Activated CD8-positive, alpha-beta memory T cell treated with anti-CD3 and anti-CD28 coated beads for 1 hour (primary cell): ENCODE measurements at places on chromosomes 4 and X.

- DNase-seq = no peak
These were observed 55.5 kb downstream of the PJA1 start for GRCh38 chrX:69109706-69110105.

DNA sequence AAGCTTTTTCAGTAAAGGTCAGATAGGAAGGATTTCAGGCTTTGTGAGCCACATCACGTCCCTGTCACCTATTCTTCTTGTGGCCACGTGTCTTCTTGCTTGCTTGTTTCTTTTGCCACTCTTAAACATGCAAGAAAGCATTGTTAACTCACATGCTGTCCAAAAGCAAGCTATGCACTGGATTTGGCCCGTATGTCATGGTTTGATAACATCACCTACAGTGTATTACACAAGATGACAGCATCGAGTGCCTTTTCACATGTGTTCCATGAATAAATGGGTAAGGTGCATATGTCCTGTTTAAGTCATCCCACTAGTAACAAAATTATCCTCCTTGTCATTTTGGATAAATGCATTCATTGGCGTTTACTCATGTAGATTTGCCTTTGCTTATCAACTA, 468.0 kb upstream of the FAT1 start:
- no peak for DNase-seq

- no peak for DNase-seq
These were observed 518 bp downstream of the ARMCX1 start for GRCh38 chrX:101550751-101551379.

GRCh38 chr4:55819634-55820033, at the start of gene EXOC1L:
Gene EXOC1L (plus strand): TSS chr4:55819790. CDS start chr4:55820027, 237 bp downstream.
- no peak for DNase-seq
